ENCODE measurements at places on chromosomes 16 and 17.

GRCh38 chr17:28046034-28046825 is 3.8 kb downstream of the NLK start:
- no peak overlapping the region for H3K27ac ChIP-seq
- peaks cover 8% of the 10 kb centered on the region for H3K4me1 ChIP-seq
- no peaks in the 10 kb centered on the region for H3K36me3 ChIP-seq
- H3K27me3 ChIP-seq: no peaks in the 10 kb centered on the region
- no peak for DNase-seq

DNA sequence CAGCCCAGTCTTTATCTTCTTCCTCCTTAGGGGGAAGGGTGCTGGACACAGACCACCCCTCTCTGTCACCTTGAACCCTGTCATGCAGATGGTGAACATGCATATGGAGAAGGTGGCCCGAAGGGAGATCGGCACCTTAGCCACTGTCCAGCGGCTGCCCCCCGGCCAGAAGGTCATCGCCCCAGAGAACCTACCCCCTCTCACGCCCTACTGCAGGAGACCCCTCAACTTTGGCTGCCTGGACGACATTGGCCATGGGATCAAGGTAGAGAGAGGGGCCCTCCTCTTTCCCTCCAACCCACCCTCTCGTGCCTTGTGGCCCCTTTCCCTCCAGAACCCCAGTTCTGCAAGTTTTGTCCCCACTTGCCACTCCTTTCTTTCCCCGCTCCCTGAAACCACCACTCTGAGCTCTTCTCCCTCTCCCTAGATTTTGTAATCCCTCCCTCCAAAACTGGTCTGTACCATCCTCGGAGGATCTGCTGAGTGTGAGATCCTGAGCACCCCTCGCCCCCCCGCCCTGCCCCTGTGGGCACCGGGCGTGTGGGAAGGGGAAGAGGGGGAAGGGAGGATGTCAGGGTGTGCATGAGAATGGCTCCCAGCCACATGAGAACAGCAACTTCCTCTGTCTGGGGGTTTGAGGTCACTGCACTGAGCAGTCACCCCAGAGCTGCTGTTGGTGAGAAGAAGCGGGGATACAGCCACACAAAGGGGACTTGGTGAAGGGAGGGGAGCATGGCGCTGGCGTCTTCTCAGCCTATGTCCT is 7.3 kb downstream of the ABI3 start:
- no peak for DNase-seq
- no peak overlapping the region for H3K4me3 ChIP-seq
- H3K36me3 ChIP-seq: no peaks in the 10 kb centered on the region
- no peaks in the 10 kb centered on the region for H3K4me1 ChIP-seq
- H3K27ac ChIP-seq: no peak overlapping the region

GRCh38 chr17:6464446-6465041 is 20.3 kb downstream of the PIMREG start:
- no peaks in the 10 kb centered on the region for H3K4me1 ChIP-seq
- no peak overlapping the region for H3K27ac ChIP-seq
- no peak overlapping the region for H3K4me3 ChIP-seq
- no peak for DNase-seq
- no peaks in the 10 kb centered on the region for H3K36me3 ChIP-seq

DNA sequence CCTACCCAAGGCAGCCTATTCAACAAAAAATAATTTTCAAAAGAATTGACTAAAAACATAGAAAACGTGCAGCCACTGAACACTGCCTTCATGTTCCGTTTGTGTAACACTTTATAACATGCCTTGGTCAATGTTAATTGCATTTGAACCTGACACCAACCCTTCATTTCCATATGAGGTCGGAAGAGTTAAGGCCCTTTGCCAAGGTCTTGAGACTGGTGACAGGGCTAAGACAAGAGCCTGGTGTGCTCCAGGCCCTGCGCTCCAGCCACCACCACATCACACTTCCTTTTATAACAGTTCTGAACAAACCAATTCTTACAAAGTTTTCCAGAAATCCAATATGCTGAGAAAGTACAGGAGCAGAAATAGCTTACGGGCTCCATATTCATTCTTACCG is 4.2 kb downstream of the BBS2 start:
- H3K27me3 ChIP-seq: no peaks in the 10 kb centered on the region
- no peak overlapping the region for H3K27ac ChIP-seq
- DNase-seq: no peak
- peaks cover 11% of the 10 kb centered on the region for H3K4me1 ChIP-seq
- H3K36me3 ChIP-seq: no peaks in the 10 kb centered on the region

GRCh38 chr16:11314309-11314894 is 30.9 kb upstream of the RMI2 start:
- H3K4me3 ChIP-seq: no peak overlapping the region
- no peak for DNase-seq
- H3K36me3 ChIP-seq: no peaks in the 10 kb centered on the region
- H3K27me3 ChIP-seq: no peaks in the 10 kb centered on the region
- H3K4me1 ChIP-seq: peaks cover 22% of the 10 kb centered on the region

GRCh38 chr16:87958632-87959031 is 7.4 kb downstream of the BANP start:
- DNase-seq: no peak
- no peaks in the 10 kb centered on the region for H3K36me3 ChIP-seq
- no peak overlapping the region for H3K27ac ChIP-seq
- H3K4me3 ChIP-seq: no peak overlapping the region
- peaks cover 3% of the 10 kb centered on the region for H3K4me1 ChIP-seq

Measured in ovary (tissue), 10 donors.